Chondrocyte (in vitro differentiated cells): ENCODE measurements at places on chromosomes 11 and 22.

GRCh38 chr11:113562981-113563461, 87.8 kb upstream of the DRD2 start:
- peaks cover 32% of the 10 kb centered on the region for H3K27me3 ChIP-seq
- H3K27ac ChIP-seq = no peak overlapping the region
- H3K4me3 ChIP-seq = no peak overlapping the region
- no peaks in the 10 kb centered on the region for H3K36me3 ChIP-seq

GRCh38 chr22:43376765-43377547, 33.8 kb upstream of the SCUBE1 start:
- H3K27ac ChIP-seq = peak overlapping the region; percentile 93
- H3K4me1 ChIP-seq = peaks cover 30% of the 10 kb centered on the region
- peaks cover 7% of the 10 kb centered on the region for H3K36me3 ChIP-seq
- H3K27me3 ChIP-seq = peaks cover 40% of the 10 kb centered on the region

DNA sequence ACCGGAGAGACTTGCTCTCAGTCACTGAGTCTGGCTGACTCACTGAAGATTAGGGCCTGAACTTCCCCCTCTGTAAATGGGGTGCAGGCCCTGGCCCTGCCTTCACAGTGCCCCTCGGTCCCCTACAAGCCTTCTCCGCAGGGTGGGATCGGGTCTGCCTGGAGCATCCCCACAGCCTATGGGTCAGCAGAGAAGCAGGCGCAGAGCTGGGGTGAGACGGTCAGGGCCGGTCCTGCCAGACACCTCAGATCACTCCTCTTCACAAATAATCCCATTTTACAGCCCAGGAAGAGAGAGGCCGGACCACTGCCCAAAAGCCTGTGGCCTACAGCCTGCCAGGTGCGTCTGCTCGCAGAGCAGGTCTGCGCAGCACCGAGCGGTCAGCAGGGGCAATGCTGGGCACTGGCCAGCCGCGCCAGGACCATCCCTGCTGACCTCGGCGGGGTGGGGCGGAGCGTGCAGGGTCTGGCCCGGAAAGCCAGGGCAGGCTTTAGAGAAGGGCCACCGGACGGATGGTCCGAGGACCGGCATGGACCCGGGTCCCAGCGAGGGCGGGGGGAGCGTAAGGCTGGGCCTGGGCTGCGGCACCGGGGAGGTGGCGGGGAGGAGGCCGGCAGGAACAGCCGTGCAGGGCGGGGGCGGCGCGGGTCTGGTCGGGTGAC, 522 bp upstream of the SEPTIN5 start:
- peaks cover 32% of the 10 kb centered on the region for H3K4me1 ChIP-seq
- H3K4me3 ChIP-seq = peak overlapping the region; percentile 70
- no peak for DNase-seq
- H3K27me3 ChIP-seq = no peaks in the 10 kb centered on the region
- no peaks in the 10 kb centered on the region for H3K36me3 ChIP-seq
- H3K27ac ChIP-seq = no peak overlapping the region

DNA sequence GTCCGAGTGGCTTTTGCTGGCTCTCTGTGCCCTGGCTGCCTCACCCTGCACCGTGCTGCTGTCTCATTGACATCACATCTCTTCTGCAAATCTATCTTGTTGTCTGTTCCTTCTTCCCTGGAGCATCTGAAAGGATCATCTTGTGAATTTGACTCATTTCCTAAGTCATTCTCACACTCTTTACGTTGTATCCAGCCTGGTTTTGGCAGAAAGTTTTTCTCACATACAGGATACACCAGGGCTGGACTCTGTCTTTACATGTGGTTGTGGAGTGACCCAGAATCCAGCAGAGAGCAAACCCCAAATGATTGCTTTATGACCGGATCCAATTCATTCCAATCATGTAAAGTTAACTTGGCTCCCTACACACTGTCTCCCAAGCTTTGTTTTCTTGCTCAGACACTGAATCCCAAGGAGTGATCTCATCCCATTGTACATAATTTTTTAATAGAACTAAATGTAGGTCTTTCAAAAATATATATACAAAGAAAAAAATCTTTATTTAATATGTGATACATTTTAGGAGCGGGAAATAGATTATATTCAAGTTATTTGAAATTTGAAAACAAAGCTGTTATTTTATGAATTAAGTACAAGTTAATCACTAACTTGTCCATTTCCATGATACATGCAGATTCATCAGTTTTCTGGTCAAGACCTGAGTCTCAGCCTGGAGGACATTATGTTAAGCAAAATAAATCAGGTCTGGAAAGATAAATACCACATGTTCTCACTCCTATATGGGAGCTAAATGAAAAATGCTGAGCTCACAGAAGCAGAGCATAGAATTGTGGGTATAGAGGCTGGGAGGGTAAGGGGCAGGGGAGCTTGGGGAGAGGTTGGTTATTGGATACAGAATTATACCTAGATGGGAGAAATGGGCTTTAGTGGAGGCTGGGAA, 2.9 kb upstream of the RFPL1 start:
- peaks cover 9% of the 10 kb centered on the region for H3K4me1 ChIP-seq
- no peak for DNase-seq
- no peak overlapping the region for H3K4me3 ChIP-seq

GRCh38 chr22:23248583-23248982, 68.3 kb downstream of the BCR start:
- DNase-seq = no peak
- peak overlapping the region; percentile 45 for H3K27ac ChIP-seq
- no peaks in the 10 kb centered on the region for H3K27me3 ChIP-seq
- H3K36me3 ChIP-seq = no peaks in the 10 kb centered on the region
- peaks cover 20% of the 10 kb centered on the region for H3K4me1 ChIP-seq
- H3K4me3 ChIP-seq = no peak overlapping the region

DNA sequence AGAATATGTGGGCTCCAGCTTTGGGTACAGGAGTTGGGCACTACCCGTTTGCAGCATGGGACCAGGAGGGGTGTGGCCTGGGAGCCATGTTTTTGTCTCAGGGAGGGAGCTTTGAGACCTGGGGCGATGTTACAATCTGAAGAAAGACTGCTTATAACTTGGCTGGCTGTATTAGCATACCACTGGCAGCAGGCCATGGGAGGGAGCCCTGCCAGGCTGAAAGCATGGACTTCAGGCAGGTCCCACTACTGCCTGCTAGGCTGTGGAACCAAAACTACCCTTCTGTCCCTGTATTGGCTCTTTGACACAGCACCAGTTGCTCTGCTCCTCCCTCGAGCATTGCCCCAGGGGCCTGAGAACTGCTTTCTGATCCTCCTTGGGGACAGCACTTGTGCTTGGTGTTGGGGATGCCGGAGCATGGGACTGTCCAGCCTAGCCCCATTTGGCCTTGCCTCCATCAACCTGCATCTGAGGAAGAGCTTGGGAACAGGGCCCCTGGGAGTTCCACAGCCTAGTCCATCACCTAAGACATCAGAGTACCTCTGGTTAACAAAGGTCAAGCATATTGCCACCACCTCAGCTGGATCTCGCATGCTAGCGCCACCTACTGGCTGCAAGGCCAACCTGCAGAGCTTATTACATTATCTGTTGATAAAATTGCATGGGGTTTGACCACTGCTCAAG, 217.4 kb downstream of the SBF2 start:
- H3K4me3 ChIP-seq = no peak overlapping the region
- DNase-seq = no peak
- H3K4me1 ChIP-seq = peaks cover 24% of the 10 kb centered on the region
- peak overlapping the region; percentile 27 for H3K27ac ChIP-seq
- H3K27me3 ChIP-seq = no peaks in the 10 kb centered on the region
- peaks cover 18% of the 10 kb centered on the region for H3K36me3 ChIP-seq

GRCh38 chr11:114059984-114060391, 477 bp downstream of the ZBTB16 start:
- H3K27me3 ChIP-seq = peaks cover 32% of the 10 kb centered on the region
- H3K4me3 ChIP-seq = peak overlapping the region; percentile 87
- H3K27ac ChIP-seq = peak overlapping the region; percentile 71
- H3K4me1 ChIP-seq = peaks cover 29% of the 10 kb centered on the region
- peaks cover 18% of the 10 kb centered on the region for H3K36me3 ChIP-seq
- DNase-seq = no peak

DNA sequence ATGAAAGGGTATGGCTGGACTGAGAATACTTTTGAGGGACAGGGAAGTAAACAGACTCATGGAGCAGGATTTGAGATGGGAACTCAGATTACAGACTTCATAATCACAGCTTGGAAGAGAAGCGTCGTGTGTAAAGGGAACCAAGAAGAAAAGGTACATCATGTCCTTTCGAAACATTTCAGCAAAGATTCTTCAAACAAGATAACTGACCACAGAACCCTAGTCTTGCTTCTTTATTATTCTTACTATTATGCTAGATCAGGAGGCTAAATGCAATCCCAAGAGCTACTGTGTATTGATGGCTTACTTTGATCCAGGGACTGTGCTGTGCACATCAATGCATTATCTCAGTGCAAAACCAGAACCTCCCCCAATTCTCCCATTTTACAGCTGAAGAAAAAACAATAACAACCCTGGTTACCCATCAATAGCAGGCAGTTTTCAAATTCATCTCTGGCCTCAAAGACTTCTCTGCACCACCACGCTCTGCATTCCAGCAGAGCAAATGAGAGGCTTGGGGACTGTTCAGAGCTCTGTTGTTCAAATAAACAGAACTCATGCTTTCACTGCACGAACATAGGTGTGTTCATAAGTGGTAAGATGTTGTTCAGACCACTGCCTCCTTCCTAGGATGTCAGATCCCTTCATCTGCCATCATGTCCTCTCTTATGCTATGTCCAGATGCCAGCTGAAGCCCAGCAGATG, 104.8 kb upstream of the NAV2 start:
- no peak overlapping the region for H3K27ac ChIP-seq
- H3K27me3 ChIP-seq = peaks cover 2% of the 10 kb centered on the region
- H3K4me1 ChIP-seq = peaks cover 35% of the 10 kb centered on the region

DNA sequence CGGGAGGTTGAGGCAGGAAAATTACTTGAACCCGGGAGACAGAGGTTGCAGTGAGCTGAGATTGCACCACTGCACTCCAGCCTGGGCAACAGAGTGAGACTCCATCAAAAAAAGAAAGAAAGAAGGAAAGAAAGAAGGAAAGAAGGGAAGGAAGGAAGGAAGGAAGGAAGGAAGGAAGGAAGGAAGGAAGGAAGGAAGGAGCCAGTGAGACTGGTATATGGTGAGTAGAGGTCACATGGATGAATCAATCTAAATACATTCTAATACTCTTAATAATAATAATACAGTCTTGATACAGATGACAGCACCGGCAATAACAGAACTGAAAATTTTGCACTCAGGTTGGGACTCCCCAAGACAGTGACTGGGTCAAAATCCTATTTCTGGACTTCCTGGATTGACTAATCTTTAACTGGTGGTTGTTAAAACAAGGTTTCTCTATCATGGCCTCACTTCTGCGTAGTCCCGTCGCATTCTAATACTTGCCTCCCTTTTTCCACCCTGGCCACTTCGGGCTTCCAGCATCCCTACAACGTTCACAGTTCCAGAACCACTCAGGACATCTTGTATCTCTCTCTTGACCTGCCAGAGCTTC, 53.5 kb upstream of the EIF3M start:
- DNase-seq = no peak
- H3K36me3 ChIP-seq = no peaks in the 10 kb centered on the region
- no peak overlapping the region for H3K4me3 ChIP-seq
- no peaks in the 10 kb centered on the region for H3K4me1 ChIP-seq
- H3K27ac ChIP-seq = no peak overlapping the region
- H3K27me3 ChIP-seq = no peaks in the 10 kb centered on the region

DNA sequence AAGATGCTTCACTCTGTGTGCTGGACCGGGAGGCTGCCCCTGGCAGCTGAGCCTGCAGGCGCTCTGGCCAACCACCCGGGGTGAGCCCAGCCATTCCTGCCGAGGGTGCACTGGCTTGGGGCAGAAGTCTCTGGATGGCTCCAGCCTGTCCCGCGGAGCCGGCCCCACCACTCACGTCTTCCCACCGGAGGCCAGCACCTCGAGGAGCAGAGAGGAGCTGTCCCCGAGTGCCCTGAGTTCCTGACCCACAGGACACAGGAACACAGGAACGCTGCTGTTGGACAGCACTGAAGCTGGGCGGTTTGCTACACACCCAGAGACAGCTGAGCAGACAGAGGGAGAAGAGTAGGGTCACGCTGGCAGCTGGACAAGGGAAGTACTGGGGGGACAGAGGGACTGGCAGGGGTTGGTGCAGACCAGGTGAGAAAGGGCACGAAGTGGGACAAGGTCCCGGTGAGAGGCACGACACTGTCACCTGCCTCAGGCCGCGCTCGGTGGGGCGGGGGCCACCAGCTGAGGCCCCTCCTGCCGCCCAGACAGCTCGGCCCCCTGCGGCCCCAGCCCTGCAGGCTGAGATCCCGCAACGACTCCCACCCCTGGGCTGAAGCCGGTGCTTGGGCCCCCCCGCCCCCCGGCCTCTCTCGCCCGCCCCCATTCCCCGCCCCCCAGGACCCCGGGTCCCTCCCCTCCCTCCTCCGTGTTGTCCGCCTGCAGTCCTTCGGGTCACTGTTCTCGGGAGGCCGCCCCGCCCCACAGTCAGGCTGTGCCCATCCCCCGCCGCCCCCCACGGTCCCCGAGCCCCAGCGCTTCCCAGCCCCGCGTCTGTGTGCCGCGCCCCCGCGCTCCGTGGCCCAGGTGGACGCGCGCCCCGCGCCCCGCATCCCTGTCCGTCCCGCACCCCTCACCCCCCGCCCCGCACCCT, 624 bp upstream of the B4GALNT4 start:
- H3K4me1 ChIP-seq = peaks cover 20% of the 10 kb centered on the region
- peaks cover 4% of the 10 kb centered on the region for H3K27me3 ChIP-seq
- H3K4me3 ChIP-seq = peak overlapping the region; percentile 81
- H3K27ac ChIP-seq = no peak overlapping the region
- peak; percentile 94 for DNase-seq

DNA sequence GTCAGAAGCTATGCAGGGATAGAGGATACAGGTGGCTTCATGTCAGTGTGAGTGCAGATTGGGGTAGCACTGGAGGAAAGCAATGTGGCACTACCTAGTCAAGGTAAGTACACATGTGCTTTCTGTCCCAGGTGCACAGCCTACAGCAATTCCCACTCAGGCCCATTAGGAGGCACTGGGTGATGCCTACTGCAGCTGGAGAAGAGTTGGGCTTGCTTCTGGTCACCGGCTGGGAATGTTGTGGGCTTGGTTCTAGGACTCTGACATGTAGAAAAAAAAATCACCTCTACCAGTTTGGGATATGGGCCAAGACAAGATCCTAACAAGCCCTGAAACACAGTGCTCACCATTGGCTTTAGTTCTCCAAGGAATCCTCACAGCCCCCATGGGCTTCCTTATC, 69.7 kb downstream of the TENM4 start:
- no peaks in the 10 kb centered on the region for H3K36me3 ChIP-seq
- no peak for DNase-seq
- H3K27me3 ChIP-seq = peaks cover 5% of the 10 kb centered on the region
- H3K27ac ChIP-seq = no peak overlapping the region
- H3K4me1 ChIP-seq = peaks cover 4% of the 10 kb centered on the region

- peaks cover 5% of the 10 kb centered on the region for H3K36me3 ChIP-seq
- peak overlapping the region; percentile 97 for H3K27ac ChIP-seq
- no peaks in the 10 kb centered on the region for H3K27me3 ChIP-seq
- H3K4me1 ChIP-seq = peaks cover 70% of the 10 kb centered on the region
- no peak for DNase-seq
Measured at GRCh38 chr11:8807544-8808225, 103.3 kb upstream of the AKIP1 start.
